Stimulated activated CD8-positive, alpha-beta memory T cell treated with anti-CD3 and anti-CD28 coated beads, Interleukin-4, amount 100 ng/mL, for 4 hours (primary cell): ENCODE measurements at places on chromosomes 13 and 19.

DNA sequence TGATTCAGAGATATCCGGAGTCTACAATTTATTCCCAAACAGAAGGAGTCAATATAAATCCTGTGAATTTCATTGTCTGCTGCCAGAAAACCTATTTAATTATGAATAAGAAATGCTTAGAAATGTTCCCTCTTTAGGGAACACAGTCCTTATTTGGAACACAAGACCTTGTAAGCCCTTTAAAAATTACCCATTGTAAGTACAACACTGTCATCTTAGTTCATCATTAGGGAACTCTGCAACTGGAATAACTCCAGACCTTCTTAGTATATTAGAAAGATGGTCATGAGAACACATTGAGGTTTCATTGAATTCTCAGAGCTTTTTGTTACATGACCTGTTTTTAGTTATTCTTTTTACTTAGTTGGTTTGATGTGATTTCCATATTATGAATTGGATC lies 548.5 kb upstream of the KLF12 start:
- no peak for DNase-seq

GRCh38 chr13:37319031-37319443 lies 213.6 kb upstream of the CSNK1A1L start:
- no peak for DNase-seq

GRCh38 chr13:74027161-74027779 lies 106.9 kb downstream of the KLF12 start:
- DNase-seq: no peak

DNA sequence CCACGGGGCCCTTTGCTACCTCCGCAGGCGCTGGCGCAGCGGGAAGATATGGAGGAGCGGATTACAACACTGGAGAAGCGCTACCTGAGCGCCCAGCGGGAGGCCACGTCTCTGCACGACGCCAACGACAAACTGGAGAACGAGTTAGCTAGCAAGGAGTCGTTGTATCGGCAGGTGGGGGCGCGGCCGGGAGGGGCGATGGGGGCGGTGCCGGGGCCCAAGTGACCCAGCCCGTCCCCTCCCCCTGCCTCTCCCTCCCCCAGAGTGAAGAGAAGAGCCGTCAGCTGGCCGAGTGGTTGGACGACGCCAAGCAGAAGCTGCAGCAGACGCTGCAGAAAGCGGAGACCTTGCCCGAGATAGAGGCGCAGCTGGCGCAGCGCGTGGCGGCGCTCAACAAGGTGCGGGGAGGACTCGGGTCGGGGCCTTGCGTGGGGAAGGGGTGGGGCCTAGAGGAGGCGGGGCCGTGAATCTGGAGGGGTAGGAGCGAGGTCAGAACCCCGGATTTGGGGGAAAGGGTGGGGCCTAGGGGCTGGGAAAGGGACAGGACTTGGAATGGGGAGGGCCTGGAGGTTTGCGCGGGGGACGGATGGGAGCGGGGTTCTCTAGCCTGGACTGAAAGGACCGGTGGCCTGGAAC lies 13.7 kb downstream of the PPFIA3 start:
- DNase-seq: no peak

DNA sequence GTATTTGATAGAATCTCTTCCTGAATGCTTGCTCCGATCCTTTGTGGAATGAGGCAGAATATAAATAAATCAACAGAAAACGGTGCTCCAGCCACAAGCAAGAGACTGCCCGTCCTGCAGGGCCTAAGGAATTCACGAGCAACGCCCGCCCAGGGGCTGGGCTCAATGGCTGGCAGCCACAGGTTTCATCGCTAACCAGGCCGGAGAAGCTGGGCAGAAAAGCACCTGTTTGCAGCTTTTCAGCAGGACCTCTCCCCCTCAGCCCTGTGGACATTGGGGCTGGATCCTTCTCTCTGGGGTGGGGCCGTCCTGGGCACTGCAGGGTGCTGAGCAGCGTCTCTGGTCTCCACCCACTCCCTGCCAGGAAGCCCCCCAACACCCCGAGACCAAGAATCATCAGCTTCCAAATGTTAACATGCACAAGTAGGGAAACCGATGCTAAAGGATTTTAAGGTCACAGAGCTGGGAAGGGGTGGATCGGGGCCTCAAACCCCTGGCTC lies 102.5 kb downstream of the GADD45B start:
- DNase-seq: no peak

GRCh38 chr19:39014037-39014436 lies 18.3 kb downstream of the FBXO27 start:
- DNase-seq: no peak

DNA sequence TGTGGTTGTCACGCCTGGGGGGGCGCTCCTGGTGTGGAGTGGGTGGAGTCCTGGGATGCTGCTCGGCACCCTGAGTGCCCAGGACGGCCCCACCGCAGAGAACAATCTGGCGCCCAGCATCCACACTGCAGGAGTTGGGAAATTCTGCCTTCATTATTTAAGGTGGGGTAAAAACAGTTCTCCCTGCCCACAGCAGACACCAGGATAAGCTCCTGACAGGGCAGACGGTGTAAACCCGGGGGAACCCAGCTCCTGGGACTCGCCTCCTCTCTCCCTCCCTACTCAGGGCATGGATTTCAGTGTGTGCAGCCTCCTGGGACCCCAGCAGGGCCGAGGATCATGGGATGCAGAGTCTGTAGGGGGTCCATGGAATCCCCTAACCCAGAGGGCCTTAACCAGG lies 7.7 kb upstream of the WDR18 start:
- DNase-seq: no peak

GRCh38 chr19:46731007-46731501 lies 14.1 kb upstream of the PRKD2 start:
- no peak for DNase-seq

GRCh38 chr13:74251778-74252519 lies 117.7 kb upstream of the KLF12 start:
- no peak for DNase-seq

DNA sequence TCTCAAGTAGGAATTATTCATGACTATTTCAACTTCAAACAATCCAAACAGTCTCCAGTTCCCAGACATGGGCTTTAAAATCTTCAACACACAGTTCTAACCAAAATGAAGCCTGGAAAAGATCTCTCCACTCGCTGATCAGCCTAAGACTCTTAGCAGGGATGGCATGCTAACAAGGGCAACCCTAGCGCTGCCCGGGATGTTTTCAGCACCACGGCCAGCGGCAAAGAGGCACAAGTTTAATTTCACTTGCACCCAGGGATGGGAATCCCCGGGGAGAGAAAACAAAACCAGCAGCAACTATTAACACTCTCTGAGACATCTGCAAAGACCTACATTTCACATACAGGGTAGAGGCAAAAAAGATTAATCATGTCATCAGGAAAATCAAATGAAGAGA lies 43.0 kb downstream of the CACNA1A start:
- no peak for DNase-seq

- no peak for DNase-seq
Measured at GRCh38 chr13:22214184-22214583, 543.3 kb downstream of the FGF9 start.

GRCh38 chr13:106633321-106633720 lies 65.4 kb upstream of the ARGLU1 start:
- DNase-seq: no peak

DNA sequence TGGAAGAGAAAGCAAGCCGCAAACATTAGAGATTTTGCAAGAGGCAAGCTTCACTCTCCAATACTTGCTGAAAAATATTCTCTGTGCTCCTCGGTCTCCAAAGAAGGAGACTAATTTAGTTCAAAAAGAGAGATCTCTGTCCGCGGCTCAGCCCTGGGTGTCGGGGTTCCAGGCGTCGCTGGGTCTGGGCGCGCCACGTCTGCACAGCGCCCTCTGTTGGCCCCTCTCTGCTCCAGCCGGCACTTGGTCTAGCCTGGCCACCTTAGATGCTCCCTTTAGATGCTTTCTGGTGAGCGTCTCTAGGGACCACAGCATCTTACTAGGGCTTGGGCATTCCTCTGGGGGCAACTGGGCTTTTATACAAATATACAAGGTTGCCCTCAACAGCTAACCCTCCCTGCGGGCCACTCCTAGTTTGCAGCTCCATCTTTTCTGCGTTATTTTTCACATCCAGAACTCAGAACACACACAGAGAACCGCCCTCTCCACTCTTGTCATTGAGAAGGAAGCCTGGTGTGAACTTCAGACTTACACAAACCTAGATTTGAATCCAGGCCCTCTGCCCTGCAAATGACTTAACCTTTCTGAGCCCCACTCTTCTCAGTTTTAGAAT lies 78.3 kb downstream of the CYSLTR2 start:
- no peak for DNase-seq

DNA sequence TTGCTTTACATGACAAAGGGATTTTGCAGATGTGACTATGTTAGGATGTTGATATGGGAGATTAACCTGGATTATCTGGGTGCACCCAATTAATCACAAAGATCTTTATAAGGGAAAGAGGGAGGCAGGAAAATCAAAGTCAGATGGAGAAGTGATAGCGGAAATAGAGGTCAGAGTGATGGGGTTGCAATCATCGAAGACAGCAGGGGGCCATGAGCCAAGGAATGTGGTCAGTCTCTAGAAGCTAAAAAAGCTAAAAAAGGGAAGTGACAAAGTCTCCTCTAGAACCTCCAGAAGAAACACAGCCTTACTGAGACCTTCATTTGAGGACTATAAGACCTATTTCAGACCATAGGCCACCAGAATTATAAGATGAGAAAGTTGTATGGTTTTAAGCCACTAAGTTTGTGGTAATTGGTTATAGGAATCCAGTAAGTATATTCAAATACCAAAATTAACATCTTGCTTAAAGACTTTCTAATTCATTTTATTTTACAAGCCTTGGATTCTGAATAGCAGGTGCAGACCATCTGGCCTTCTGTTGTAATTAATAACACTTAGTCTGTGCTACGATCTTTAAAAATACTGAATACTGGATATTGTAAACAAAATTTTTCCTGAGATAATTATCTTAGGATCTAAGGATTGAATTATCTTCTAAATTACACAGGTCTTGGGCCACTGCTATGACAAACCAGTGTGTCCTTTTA lies 493.4 kb upstream of the PCDH20 start:
- no peak for DNase-seq
